ENCODE measurements at places on chromosomes 6 and 20.
A peak's percentile ranks its signal among the peaks of the same experiment; 100 is the strongest.

DNA sequence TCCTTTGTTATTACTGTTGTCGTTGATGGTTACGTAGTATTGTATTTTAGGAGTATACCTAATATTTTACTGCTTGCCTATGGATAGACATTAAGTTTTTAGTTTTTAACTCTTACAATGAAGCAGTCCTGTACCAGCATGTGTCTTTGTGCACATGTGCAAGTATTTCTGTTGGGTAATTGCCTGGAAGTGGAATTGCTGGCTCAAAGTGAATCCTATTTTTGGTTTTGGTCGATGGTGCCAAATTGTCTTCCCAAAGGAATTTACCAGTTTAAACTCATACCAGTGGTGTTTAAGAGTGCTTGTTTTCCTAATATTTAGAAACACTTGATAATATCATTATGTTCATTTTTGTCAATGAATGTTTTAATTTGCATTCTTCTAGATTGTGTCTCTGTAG is 75.5 kb downstream of the ANKS1A start:
- no peak for ATAC-seq

DNA sequence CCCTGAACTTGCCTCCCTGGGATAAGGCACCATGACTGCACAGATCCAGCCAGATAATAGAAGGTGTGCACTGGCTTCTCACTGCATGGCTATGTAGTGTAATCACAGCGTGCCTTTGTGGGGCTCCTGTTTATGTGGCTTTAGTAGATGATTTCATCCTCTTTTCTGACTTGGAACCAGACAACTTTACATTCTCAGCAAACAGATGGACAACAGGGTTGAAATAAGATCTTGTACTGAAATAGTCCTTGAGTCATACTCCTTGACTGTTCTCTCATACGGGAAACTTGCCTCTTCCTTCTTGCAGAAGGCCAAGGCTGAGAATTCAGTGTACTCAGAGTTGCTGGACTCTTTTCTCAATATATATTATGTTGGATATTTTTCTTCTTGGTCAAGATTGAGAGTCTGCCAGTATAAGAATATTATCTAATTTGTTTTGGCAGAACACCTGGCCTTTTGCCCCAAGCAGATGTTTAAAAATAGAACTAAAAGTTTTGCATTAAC is 25.0 kb upstream of the RNF144B start:
- ATAC-seq, result no peak

- no peak for ATAC-seq
These were observed 2.0 kb upstream of the TMEM181 start for GRCh38 chr6:158557927-158558326.

DNA sequence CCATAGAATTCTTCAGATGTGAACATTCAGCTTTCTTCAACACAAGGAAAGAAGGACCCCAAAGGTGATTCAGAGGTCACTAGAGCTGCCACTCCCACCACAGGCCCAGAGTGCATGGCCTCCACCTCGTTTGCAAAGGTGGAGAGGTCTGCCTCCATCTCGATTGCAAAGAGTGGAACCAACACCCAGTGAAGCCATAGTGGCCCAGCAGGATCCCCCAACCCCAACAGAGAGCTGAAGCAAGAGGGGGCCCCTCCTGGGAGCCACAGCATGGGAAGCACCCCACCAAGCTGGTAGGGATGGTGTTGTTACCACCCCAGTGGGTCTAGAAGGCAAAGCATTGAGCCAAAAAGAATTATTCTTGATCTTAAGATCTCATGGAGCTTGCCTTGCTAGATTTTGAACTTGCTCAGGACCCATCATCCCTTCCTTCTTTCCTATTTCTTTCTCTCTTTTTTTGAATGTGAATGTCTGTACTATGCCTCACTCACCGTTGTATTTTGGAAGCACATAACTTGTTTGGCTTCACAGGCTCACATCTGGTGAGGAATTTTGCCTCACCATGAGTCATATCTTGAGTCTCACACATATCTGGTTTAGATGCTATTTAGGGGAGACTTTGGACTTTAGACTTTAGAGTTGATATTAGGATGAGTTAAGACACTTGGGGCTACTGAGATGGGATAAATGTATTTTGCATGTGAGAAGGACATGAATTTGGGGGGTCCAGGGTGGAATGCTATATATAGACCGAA is 119.2 kb downstream of the ANKRD60 start:
- ATAC-seq, result no peak

- no peak for ATAC-seq
These were observed 540.2 kb downstream of the PRKN start for GRCh38 chr6:162187168-162187935.

DNA sequence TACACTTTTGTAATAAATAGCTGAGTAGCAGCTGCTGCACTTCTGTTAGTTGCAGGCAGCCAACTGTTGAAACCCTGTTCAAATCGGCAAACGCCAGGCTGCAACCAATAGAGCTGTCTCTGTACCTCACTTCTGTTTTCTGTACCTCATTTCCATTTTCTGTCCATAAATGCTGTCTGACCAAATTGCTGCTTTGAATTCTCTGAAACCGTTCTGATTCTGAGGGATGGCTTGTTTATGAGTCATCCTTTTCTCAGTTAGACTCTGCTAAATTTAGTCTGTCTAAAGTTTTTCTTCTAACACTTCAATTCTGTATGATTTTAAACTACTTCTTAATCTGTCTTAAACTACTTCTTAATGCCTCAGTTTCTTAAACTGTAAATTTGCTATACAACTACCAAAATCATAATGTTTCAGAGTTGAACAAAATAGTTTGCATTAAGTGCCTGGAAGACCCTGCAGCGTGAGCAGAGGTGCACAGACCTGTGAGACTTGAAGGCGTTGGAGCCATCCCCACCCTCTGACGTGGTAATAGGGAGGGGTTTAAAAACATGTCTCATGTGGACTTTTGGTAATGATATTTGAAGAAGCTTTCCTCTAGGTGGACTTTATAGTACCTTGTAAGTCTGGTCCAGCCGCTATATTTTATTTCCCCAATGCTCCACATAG is 9.6 kb downstream of the BTNL2 start:
- peak; percentile 95 for ATAC-seq

DNA sequence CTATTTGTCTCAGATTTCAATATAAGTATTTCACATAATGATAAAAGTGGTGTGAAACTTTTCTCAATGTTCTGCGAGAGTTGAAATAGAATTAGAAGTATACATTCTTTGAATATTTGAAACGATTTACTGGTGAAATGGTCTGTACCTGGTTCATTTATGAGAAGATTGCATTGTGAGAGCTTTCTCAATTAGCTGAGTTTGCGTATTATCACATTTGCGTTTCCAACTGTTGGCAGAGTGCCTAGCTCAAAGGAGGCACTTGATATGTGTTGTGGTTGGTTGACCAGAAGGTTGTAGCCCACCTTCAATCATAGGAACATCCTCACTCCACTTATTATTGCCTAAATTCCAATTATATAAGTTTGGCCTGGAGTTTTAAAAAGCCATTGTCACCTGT is 58.8 kb upstream of the EXOC2 start:
- no peak for ATAC-seq
